ENCODE measurements at places on chromosomes 13 and 19. TPM values are rescaled to one million over a fixed set of nuclear protein-coding genes. Genes with fewer than 3 reads are reported as not detected.
A peak's percentile ranks its signal among the peaks of the same experiment; 100 is the strongest.

Gene POU2F2
- total RNA-seq: 1.3 TPM

- no peak for DNase-seq
Measured at GRCh38 chr13:55439450-55439849, 1701.3 kb upstream of the PRR20A start.

DNA sequence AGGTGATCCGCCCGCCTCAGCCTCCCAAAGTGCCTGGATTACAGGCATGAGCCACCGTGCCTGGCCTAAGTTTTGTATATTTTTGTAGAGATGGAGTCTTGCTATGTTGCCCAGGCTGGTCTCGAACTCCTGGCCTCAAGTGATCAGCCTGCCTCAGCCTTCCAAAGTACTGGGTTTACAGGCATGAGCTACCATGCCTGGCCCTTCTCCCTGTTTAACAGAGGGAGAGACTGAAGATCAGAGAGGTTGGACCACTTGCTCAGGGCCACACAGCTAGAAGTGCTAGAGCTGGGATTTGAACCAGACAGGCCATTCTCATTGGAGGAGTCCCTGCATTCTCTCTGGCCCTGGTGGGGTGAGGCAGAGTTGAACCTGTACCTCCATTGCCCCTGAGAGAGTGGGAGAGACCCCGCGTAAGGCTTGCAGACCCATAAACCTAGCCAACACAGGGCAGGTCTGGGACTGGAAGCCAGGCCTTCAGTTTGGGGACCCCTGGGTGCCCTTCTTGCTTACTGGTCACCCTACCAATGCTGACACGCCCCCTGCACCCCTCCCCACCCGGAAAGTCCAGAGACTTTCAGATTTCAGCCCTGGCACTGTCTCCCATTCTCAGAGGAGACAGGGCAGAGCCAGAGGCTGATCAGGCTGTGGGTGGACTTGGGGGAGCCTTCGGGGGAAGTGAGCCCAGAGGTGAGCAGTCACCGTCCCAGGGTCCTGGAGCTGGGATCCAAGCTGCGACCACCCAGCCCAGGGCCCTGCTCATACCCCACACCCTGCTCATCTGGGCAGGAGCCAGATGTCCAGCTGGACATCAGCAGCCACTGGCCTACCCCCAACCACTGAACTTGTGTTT lies 13.3 kb downstream of the TTYH1 start:
- DNase-seq: no peak

DNA sequence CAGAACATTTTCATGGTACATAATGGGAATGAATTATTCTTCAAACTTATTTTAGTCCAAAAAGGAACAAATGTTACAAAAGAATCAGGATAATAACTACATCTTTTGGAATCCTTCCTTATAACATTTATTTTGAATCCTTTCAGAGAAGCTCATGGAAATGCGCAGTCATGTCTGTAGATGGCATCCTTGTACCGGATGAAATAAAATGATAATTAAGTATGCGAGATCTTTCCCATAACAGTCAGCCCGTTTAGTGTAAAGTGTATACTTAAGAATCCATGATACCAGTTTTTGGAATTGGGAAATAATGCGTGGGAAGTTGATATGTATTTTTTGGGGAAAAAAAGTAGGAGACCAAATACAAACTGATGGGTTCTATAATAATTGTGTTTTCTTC lies 418.8 kb downstream of the GPC5 start:
- peak; percentile 3 for DNase-seq

- no peak for DNase-seq
Measured at GRCh38 chr13:34810996-34811395, 131.1 kb upstream of the NBEA start.

Gene MARCHF2
- 51.8 TPM for total RNA-seq

- DNase-seq: no peak
Measured at GRCh38 chr13:28049880-28050875, 50.2 kb downstream of the FLT3 start.
